Omental fat pad (tissue), 4 donors: ENCODE measurements at places on chromosomes 7 and 10. TPM values are rescaled to one million over a fixed set of nuclear protein-coding genes. Genes with fewer than 3 reads are reported as not detected.

The FAM25G gene
- not detected for total RNA-seq

The CALML5 gene
- total RNA-seq, result not detected

DNA sequence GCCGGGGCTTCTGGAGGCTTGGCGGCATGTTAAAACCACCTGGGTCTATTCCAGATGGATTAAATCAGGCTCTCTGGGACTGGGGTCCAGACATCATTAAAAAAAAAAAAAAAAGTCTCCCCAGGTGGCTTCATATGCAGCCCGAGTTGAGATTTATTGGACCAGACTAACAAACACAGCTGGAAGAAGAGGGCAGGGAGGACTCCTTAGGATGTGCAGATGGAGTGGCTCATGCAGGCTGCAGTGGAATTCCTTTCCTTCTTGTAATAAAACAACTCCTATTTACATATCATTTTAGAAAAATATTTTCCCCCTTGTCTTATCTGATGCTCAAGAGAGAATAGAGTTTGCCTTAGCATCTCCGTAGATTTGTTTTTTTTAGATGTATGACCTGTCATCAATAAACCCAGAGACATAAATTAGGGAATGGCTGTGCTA, 238.1 kb downstream of the CAMK1D start:
- no peak for DNase-seq

DNA sequence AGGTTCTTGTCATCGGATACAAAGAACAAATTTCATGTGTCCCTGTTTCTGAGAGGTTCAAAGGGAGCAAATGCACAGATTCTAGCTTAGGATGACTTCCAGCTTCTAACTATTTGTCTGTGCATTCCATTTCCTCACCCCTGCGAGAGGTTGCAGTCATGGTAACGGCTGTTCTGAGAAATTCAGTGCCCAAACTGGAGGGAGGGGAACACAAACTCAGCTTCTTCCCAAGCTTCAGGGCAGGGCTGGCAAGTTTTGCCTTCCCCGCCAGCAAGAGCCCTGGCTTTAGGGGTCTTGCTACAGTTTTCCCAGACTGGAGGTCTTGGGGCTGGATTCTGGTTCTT, 11.1 kb downstream of the FAS start:
- DNase-seq, result no peak

DNA sequence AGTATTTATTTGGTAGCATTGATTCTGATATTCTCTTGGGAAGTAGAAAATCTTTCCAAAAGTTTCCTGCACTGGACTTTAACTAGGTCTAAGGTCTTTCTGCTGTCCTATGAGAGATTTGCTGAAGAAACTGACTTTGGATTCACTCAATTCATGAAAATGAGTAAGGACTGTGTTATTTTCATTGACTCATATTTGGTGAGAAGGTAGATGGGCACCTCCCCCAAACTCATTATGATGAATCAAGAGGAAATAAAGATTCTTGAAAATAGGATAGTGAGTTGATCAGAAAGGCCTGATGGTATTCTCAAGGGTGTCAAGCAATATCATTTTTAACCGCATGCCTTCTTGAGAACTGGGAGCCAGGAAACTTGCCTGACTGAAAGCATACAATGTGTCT, 110.3 kb downstream of the RNF133 start:
- DNase-seq, result no peak
